RPMI8226 (cell line): ENCODE measurements at places on chromosomes 16 and 17.

DNA sequence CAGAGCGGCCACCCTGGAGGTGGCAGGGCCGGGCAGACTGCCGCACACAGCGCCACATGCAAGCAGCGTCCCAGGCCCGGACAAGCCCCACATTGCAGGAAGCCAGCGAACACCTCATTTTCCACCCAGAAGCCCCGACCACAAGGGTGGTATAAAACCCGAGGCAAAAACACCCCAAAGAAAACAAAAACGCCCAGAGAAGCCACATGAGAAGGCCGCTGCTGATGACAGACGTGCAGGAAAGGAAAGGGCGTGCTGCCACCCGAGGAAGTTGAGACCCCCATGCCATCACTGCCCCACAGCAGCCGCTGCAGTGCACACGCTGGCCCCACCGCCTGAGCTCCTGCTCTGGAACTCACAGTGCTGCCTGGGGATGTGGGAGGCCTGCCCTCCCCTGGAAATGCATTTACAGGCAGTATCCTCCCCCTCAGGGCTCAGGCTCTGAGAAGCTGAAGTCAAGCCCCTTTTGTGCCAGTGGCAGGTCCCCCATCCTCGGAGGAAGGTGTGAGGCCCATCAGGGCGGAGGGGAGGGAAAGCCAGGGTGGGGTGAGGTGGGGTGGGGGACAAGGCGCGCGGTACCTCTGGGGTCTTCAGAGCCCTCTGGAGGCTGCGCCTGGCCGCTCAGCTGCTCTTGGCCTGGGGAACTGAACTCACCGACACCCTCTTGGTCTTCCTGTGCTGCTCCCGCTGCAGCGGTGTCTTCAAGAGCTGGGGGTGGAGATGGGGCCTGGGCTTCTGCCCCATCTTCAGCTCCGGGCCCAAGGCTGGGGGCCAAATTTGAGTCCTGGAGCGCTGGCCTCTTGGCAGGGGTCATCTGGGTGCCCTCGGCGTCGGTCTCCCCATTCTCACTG lies 62.0 kb downstream of the IL21R start:
- DNase-seq, result no peak

- DNase-seq, result peak; percentile 35
Measured at GRCh38 chr17:79695797-79696609, 34.7 kb upstream of the ENPP7 start.

DNA sequence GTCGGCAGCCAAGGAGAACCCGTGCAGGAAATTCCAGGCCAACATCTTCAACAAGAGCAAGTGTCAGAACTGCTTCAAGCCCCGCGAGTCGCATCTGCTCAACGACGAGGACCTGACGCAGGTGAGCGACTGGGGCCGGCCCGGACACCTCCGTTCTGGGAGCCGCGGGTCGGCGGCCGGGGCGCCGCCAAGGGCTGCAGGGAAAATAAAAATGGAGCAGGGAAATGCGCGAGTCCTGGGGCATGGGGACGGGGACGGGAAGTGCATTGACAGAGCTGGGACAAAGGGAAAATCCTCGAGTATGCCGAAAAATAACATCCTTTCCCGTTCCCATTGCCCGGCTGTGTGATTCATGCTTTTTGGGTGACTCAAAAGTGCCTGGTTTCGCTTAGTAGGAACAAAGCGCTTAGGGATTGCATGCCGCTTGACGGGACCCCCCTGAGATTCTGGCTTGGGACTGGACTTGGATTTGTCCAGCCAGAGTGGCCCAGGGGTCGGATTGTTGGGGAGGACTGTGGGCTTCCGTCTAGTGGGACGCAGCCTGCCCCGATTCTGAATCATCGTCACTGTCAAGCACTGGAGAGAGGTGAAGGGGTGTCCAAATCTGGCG lies 699 bp downstream of the MPRIP start:
- peak; percentile 29 for DNase-seq

DNA sequence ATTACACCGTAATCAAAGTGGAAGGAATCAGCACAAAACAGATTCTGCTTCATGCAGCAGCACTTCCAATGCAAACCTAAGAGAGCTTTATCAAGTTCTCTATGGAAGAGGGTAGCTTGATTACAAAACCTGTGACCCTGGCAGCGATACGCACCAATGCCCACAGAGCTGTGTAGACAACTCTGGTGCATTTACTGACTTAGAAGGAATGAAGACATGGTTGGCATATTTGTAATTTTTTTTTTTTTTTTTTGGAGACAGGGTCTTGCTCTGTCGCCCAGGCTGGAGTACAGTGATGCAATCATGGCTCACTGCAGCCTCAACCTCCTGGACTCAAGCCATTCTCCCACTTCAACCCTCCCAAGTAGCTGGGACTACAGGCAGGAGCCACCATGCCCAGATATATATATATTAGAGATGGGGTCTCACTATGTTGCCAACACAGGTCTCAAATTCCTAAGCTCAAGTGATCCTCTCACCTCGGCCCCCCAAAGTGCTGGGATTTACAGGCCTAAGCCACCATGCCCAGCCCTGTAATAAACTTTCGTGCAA lies 49.4 kb downstream of the XPO6 start:
- no peak for DNase-seq

GRCh38 chr16:27127308-27127707 lies 60.6 kb downstream of the C16orf82 start:
- DNase-seq, result no peak

DNA sequence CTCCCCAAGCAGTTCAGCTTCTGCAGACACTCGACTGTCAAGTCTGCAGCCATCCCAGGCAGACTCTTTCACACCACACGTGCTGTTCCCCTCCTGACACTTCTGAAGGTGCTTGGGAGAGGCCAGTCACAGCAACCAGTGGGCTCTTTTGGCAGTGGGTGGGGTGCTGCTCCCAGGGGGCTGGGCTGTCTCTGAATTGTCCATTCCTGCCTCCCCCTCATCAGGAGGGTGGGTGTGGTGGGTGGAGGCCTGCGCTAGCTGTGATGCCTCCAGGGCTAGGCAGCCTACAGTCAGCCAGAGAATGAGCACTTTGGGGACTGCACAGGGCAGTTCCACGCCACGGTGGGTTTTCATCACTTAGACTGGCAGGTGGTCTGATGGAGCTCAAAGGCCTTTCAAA lies 10.3 kb downstream of the STARD3 start:
- DNase-seq, result no peak

DNA sequence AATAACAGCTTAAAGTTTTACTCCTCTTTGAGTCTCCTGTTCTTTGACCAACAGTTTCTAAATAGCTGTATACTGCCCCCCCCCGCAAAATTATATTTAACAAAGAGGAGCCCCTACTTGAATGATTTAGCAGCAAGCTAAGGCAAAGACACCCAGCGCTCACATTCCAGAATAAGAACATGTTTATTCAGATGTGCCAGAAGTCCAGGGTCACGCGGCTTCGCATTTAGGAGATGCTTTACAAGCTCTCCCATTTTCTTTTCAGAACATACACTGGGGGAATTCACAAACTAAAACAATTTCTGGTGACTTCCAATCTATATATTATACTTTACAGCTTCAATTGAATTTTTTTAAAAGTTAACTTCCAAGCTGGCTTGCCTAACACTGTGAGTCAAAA lies 5.3 kb downstream of the PLD6 start:
- no peak for DNase-seq

DNA sequence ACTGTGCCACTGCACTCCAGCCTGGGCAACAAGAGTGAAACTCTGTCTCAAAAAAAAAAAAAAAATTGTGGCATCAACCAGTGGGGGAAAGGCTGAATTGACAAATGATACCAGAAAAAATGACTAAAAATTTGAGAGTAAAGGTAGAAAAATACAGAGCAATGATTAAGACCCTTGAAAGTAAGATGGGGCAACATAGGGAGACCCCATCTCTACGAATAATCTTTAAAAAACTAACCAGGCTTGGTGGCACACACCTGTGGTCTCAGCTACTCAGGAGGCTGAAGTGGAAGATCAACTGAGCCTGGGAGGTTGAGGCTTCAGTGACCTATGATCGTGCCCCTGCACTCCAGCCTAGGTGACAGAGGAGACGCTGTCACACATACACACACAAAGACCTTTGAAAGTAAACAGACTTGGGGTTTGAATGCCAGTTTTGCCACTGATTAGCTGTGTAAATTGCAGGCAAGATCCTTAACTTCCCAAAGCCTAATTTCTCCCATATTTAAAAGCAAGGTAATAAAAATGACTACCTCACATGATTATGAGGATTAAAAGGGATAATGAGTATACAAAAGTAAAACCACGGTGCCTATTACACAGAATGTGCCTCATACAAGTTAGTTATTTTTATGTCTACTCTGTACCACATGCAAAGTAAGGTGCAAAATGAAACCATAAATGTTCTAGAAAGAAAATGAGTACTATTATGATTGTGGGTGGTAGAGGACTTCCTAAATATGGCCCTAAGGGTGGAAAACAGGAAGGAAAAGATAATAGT lies 21.7 kb upstream of the PAFAH1B1 start:
- no peak for DNase-seq

DNA sequence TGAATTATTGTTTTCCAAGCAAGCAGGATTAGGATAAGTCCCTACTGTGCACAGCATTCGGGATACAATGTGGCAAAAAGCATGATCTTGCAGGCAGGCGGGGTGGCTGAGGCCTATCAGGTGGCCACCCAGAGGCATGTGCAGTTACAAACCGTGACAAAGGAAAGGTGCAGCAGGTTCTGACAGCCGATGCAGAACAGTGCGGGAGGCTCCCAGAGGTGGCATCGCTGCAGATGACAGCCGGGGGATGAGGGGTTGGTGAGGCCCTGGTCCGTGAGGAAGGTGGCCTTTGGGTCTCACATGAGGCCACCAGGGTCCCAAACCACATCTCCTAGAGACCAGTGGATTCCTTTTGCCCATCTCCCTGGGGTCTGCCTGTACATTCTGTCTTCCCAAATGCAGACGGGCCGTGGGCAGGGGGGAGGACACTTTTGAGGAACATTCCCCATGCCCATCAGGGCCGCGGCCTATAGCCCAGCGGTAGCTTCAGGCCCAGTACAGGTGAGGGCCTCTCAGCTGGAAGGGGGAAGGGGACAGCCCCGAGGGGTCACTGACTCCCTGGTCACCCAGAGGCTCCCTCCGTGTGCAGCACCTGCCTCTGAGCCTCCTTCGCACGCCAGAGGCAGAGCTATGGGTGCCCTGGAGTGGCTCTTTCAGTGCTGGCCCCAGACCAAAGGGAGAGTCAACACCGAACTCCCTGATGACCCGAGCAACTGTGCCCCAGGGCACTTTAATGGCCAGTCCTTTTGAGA lies 85.1 kb downstream of the SOCS1 start:
- no peak for DNase-seq

- DNase-seq, result peak; percentile 24
Measured at GRCh38 chr17:82021900-82022309, 773 bp downstream of the CENPX start.

GRCh38 chr17:29180034-29180787 lies at the start of gene MYO18A:
Gene MYO18A, minus strand, starts transcription at chr17:29180398. Its CDS starts 13,458 bp downstream, at chr17:29166940.
- peak; percentile 87 for DNase-seq

GRCh38 chr16:67528870-67529581 lies 397 bp downstream of the RIPOR1 start:
- DNase-seq, result peak; percentile 71

GRCh38 chr17:13106171-13106570 lies 88.3 kb upstream of the ELAC2 start:
- no peak for DNase-seq

DNA sequence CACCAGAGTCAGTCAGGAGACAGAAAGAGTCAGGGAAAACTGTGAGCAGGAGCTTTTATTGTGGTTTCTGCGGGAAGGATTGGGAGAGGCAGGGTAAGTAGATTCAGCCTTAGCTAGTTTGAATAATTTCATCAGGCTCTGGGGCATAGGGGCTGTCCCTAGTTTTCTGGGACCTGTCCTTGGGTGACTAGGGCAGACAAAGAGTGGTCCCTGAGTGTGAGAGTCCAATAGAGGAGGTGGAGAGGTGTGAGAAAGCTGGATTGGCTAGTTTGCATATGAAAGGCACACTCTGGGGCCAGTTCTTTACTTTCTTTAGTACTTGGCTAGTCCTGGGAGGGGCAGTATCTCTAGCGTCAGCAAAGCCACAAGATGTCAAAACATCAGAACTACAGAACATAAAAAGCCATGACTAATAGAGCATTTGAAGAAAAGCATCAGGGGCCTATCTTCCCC lies 255.6 kb downstream of the HS3ST3A1 start:
- DNase-seq, result no peak

- no peak for DNase-seq
Measured at GRCh38 chr16:66467611-66468010, 40.5 kb downstream of the BEAN1 start.

DNA sequence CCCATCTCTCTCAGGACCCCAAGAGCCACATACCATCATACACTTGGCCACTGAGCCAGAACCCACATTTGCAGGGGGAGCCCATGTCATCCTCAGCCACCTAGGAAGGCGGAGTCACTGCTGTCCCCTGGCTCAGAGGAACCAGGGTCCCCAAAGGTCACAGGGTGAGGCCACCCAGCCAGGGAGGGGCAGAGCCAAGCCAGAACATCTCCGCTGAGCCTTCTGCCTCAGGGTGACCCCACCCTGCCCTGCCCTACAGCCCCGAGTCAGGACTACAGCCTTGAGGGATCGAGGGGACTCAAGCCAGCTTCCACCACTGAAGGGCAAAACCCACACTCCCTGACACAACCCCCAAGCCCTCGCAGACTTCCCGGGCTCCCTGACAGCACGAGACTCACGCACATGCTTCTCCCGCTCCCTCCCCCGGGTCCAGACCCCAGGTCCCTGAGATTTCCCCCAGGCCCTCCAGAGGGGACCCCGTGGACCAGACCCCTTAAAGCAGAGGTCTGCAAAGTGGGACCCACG lies 17.4 kb downstream of the PIEZO1 start:
- DNase-seq, result no peak

- no peak for DNase-seq
Measured at GRCh38 chr17:43591779-43592562, 45.8 kb upstream of the ETV4 start.

DNA sequence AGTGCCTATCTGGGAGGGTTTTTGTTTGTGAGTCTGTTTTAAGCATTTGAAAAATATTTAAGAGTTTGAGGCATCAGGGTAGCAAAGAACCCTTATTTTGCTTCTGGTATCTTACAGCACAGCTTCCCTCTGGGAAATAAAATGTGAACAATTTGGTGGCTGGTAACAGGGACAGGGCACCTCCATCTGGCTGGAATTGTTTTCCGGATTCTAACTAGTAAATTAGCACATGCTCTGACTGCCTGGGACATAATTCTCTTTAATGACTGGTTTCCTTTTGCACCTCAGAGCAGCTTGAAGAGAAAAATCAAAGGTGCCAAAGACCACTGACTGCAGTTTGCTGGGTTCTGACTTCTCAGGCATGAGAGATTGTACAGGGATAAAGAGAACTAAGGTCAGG lies 469.1 kb downstream of the GRIN2A start:
- DNase-seq, result no peak

- DNase-seq, result no peak
Measured at GRCh38 chr17:19264681-19265080, 27.5 kb downstream of the EPN2 start.

DNA sequence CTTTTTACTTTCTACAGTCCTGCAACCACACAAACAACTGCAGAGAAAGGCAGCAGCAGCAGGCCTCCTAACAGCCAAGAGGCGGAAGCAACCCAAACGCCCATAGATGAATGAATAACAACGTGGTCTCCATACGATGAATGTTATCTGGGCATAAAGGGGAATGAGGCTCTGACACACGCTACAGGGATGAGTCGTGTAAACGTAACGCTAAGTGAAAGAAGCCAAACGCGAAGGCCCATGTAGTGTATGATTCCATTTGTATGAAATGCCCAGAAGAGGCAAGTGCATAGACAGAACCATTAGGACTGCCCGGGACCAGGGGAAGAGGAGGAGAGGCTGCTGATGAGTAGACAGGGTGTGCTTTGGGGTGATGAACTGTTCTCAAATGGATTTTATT lies 94.8 kb upstream of the DNAH17 start:
- no peak for DNase-seq
